ENCODE measurements at places on chromosomes 11 and 22.

GRCh38 chr11:112216561-112217105 is 9.6 kb upstream of the PTS start:
- DNase-seq: no peak

DNA sequence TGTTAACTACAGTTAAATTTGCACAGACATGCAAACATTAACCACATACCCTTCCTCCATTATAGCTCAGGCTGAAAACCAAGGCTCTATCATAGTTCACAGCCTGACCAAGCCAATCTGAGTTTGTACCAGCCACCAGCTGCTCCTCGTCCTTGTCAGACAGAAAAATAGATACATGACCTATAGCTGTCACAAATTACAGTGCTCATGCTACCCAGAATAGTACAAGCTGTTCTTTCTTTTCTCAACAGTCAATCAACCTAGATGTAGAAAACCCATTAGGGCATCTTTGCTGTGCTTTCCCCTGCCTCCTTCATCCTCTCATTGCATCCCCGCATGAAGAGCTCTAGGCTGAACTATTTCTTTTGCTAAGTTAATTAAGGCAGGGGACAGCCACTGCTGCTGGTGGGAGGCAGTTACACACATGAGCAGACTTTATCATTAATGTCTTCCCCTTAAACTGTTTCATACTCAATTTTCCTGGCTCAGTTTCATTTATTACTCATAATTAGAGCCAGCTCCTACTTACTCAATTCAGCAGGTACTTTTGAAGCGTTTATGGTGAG is 148.3 kb downstream of the TRPC6 start:
- DNase-seq: no peak

DNA sequence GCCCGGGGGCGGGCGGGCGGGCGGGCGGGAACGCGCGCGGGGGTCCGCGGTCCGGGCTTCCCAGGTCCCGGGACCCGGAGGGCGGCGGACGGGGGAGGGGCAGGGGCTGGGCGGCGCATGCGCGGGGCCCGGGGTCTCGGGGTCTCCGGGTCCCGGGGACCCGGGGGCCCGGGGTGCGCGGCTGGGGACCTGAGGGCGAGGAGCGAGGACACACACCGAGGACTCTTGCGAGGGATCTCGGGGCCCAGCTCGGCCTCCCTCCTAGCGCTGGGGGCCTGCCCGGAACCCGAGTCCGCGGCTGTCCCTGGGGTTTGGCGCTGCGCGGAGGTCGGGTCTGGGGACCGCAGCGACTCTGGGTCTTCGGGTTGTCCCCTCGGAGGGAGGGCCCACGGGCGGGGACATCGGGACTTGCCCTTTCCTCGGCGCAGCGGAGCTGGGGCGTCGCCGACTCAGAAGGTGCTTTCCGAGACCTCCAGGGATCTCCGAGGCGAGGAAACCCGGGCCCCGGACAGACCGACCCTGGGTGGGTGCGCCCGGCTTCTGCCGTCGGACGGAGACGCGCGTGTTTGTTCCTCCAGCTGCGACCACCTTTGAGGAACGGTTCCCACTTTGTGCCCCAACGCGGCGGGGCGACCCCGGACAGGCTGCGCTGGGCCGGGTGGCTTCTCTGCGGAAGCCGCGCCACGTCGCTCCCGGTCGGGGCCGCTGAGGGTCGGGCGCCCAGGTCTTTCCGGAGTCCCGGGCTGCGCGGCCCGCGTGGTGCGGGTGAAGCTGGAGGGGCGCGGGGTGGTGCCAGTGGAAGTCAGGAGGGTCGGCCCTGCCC is 540 bp downstream of the PPARA start:
- no peak for DNase-seq

- DNase-seq: no peak
These were observed 200.9 kb downstream of the SOX6 start for GRCh38 chr11:16155448-16155847.

- DNase-seq: no peak
These were observed 5.2 kb downstream of the CRTAM start for GRCh38 chr11:122843281-122844141.

DNA sequence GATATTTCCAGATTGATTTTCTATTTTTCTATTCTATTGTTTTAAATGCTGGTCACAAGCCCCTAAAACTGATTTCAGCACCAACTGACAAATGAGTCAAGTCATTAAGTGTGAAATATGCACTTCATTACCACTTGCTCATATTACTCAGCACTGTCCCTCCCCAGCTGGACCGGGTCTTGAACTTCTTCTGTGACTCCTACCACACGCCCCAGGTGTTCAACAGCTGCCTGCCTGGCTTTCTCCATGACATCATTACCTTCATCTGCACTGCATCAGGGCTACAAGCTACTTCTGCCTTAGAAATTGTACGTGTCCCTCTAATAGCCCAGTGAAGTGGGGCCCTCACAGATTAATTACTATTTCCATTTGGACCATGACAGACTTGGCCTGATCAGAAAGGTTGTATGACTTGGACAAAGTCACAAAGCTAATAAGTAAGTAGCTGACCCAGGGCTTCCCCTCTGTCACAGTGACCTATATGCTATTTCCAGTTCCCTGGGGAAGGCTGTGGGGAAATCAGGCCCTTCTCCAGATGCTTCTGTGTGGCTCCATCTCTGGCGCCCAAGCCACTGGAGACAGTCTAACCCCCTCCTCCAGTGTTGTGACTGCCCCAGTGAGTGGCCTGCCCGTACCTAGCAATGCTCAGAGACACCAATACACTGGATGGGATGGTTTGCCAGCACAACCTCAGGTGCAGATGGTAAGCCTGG is 18.1 kb downstream of the TBC1D10A start:
- DNase-seq: no peak

GRCh38 chr11:13415201-13415600 is 47.8 kb downstream of the BTBD10 start:
- DNase-seq: no peak

- peak; percentile 12 for DNase-seq
These were observed 44.0 kb upstream of the KIRREL3 start for GRCh38 chr11:127044535-127044934.

GRCh38 chr11:126134461-126135155 is 71.9 kb upstream of the CDON start:
- no peak for DNase-seq

- DNase-seq: no peak
These were observed 124.0 kb downstream of the NAV2 start for GRCh38 chr11:19836666-19837065.

GRCh38 chr22:26585104-26585790 is 4.7 kb downstream of the TPST2 start:
- DNase-seq: no peak

GRCh38 chr11:30635401-30635989 is 49.3 kb upstream of the MPPED2 start:
- no peak for DNase-seq

All from NCI-H2029 treated with DMSO at 0.1 percent for 48 hours (cell line).